ENCODE measurements at places on chromosomes 6 and 20.

DNA sequence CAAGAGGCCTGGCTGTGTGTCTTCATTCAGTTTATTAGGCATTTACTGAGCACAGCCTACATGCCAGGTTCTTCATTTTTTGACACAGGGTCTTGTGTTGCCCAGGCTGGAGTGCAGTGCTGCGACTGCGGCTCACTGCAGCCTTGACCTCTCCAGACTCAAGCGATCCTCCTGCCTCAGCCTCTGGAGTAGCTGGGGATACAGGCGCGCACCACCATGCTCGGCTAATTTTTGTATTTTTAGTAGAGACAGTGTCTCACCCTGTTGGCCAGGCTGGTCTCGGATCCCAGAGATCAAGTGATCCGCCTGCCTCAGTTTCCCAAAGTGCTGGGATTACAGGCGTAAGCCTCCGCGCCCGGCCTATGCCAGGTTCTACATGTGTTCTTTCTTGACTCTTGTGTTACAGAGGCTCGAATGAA lies 601 bp upstream of the ATRN start:
- no peak for DNase-seq

GRCh38 chr6:140494321-140495108 lies 1120.1 kb upstream of the CITED2 start:
- DNase-seq, result no peak

DNA sequence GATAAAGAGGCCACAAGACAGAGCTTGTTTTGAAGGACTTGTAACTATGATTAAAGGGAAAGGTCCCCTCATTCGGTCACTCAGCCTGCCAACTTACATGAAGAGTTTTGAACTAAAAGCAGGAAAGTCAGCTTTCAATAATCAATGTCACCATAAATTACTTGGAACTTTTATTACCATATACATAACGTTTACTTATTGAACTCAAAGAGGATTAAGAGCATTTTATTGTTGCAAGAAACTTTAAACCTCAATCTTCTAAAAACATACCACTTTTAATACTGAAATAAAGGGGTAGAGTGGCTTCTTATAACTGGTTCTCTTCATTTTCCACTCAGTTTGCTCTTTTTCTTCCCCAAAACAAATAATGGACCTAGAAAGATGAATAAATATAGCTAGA lies 65.1 kb downstream of the CNKSR3 start:
- no peak for DNase-seq

- DNase-seq, result peak; percentile 59
Measured at GRCh38 chr6:138724015-138724414, 49.6 kb upstream of the CCDC28A start.

GRCh38 chr6:108361312-108361932 lies 66.6 kb downstream of the AFG1L start:
- DNase-seq, result no peak

DNA sequence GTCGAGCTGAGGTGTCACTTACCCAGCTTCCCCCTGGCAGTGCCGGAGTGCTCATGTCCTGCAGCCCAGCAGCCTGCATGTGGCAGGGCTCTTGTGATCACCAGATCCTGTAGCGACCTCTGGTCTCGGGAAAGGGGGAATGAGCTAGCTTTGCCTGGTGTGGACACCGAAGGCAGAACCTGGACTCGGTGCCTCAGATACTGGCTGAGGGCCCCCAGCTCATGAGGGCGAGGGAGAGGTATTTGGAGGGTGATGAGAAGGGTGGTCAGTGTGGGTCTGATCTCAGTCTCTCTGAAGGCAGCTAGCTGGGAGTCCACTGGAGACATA lies 26.3 kb downstream of the SUN5 start:
- DNase-seq, result no peak

DNA sequence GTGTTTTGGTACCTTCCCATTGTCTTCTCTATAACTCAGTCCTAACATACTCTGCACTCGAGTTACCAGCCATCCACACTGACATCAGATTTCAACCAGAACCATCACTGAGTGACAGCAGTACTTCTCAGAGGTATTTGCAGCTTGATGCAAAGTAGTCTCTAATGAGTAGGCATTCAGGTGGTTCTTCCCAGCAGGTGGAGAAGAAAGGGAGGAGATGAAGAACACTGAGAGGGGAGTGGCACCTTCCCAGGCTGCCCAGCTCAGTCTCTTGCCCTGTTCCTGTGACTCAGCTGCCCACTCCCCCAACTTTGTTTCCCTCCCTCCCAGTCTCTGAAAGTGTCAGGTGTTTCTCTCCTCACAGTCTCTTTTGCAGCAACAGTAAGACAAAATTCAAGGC lies 38.7 kb upstream of the SMIM28 start:
- no peak for DNase-seq

DNA sequence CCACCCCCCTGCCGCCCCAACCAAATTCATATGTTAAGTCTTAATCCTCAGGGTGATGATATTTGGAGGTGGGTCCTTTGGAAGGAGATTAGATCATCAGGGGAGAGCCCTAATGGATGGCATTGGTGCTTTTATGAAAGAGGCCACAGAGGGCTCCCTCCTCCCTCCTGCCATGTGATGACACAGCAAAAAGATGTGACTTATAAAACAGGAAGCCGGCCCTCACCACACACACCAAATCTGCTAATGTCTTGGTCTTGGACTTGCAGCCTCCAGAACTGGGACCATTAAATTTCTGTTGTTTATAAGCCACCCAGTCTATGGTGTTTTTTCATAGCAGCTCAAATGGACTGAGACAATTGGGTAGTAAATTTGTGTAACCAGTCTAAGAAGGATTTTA lies 176.3 kb downstream of the ADGRG6 start:
- no peak for DNase-seq

- DNase-seq, result no peak
Measured at GRCh38 chr6:55705451-55706440, 126.8 kb upstream of the HMGCLL1 start.

DNA sequence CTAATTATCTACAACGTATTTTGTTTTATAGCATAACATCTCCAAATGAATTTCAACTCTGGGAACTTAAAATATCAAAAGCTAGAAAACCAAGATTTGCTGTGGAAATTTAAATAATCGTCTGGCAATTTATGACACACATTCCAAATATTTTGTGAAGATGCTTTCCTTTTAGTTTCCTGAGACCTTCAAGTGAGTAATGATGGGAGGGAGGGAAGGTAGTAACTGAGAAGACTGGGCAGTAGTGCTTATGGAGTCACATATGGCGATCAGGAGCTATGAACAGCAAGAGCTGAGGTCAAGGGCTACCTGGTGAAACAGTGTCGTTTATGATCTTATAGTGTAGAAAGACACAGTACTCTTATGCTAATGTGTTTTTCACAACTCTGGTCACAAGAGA lies 178.2 kb upstream of the THEMIS start:
- no peak for DNase-seq

GRCh38 chr6:147793871-147794643 lies 285.6 kb downstream of the SAMD5 start:
- no peak for DNase-seq

DNA sequence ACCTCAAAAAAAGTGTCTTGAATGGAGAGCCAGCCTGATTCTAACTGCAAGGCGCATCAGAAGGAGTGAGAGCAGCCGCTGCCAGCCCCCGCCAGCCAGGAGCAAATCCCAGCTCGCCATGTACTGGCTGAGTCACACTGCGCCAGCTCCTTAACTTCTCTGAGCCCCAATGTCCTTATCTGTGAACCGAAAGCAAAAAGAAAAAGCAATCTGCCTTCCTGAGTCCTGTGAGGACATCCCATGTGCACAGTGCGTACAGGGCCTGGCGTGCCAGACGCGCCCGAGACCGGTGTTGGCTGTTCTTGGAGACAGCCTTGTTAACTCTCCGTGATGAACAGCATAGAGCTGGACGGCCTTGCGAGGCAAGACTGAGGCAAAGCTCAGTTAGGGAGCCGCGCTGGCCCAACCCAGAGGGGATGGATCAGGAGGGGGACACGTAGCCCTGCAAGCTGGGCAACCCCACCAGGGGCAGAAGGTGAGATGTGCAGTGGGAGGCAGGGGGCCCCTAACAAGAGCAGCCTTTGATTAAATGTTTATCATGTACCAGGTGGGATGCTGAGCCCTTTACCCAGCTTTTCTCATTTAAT lies 122.7 kb downstream of the AGPAT4 start:
- DNase-seq, result no peak

- DNase-seq, result peak; percentile 80
Measured at GRCh38 chr20:35207950-35208611, 18.4 kb upstream of the MMP24 start.

- no peak for DNase-seq
Measured at GRCh38 chr20:32474009-32474716, 111.0 kb downstream of the NOL4L start.

GRCh38 chr6:3258201-3258600 lies 546 bp upstream of the PSMG4 start:
- DNase-seq, result no peak

- DNase-seq, result no peak
Measured at GRCh38 chr20:45523821-45524220, 8.4 kb upstream of the SPINT3 start.

DNA sequence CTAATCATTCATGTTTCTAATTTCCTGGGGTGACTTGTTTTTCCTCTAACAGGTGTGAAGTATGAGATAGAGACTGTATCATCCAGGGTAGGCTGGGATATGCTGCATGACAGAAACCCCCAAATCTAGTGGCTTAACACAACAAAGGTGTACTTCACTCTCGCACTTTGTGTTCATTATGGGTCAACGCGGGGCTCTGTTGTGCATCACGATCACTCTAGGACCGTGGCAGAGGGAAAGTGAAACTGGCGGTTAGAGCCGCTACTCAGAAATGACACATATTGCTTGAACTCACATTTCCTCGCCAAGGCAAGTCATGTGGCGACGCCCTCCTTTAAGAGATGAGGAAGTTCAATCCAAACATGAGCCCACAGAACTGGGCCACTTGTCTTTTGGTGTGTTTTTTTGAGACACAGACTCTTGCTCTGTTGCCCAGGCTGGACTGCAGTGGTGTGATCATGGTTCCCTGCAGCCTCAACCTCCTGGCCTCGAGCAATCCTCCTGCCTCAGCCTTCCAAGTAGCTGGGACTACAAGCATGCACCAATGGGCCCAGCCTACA lies 41.3 kb downstream of the PCNA start:
- no peak for DNase-seq

- no peak for DNase-seq
Measured at GRCh38 chr6:127100510-127101140, 17.8 kb upstream of the RSPO3 start.

DNA sequence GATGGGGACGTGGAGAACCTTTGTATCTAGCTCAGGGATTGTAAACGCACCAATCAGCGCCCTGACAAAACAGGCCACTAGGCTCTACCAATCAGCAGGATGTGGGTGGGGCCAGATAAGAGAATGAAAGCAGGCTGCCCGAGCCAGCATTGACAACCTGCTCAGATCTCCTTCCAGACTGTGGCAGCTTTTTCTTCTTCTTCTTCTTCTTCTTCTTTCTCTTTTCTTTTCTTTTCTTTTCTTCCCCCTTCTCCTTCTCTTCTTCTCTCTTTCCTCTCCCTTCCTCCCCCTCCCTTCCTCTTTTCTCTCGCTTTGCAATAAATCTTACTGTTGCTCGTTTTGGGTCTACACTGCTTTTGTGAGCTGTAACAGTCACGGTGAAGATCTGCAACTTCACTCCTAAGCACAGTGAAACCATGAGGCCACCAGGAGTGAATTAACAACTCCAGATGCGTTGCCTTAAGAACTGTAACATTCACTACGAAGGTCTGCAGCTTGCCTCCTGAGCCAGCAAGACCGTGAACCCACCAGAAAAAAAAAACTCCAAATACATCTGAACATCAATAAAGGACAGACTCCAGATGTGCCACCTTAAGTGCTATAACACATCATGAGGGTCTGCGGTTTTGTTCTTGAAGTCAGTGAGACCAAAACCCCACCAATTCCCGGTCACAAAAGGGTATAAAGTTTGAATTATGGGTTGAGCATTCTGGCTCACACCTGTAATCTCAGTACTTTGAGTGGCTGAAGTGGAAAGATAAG lies 19.6 kb upstream of the SERPINB1 start:
- no peak for DNase-seq

DNA sequence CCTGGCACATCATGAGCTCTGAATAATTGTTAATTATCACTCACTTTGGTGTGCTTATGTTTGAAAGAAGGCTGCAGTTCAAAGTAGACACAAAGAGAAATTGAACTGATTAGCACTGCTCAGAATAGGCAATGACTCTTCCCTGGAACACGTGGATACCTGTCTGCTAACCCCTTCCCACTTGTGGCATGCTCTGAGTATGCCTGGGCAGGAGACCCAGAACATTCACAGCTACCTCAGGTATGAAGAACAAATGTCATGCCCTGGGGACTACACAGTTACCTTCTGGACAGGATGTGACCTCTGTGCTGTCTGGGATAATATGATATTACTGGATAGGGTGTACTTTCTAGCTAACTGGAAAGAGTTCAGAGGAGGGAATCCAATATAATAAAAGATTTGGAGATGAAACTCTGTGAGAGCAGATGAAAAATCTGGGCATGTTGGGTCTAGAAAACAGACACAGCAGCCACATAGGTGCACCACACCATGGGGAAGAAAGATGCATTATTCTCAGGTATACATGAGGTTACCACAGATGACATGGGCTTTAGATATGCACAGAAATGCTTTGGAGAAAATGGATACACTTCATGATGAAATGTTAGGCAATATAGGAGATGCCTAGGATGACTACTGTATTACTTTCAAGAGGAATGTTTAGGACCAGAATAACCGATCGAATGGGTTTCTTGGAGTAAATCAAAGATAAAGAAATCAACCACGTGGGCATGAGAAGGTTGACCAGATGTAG lies 324.2 kb upstream of the PREP start:
- no peak for DNase-seq

DNA sequence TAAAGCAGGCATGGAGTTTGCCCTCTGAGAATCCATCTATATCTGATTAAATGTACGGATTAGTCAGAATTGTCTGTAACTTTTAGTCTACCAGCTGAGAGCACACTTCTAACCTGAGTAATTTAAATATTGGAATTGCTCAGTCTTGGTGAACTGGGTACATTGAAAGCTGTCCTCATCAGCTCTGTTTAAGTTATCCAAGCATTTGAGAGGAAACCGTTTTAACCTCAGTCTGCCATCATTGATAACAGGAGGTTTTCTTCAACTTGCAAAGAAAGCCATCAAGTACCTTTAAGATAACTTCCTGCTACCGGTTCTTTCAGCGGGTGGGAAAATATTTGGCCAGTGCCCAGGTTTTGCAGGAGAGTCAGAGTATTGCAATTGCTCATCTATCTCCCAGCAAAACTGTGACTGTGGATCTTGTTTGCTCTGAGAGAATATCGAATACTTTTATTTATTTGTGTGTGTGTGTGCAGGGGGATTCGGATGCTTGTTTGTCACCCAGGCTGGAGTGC lies 31.1 kb upstream of the F13A1 start:
- no peak for DNase-seq

DNA sequence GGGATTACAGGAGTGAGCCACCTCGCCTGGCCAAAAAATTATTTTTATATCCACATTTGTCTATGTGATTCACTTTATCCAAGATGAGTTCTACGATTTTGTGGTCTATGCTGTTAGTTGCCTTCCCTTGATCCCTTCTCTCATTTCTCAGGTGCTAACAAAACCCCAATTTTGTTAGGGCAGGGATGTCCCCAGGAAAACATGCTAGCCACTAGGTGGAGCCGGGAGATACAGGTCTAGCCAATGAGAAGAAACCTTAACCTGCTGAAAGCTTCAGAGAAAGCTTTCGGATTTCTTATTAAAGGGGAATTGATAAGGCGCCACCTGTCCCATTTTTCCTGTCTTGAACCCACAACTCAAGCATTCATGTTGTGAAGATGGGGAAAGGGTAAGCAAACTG lies 167.4 kb upstream of the OLIG3 start:
- no peak for DNase-seq

GRCh38 chr6:163513570-163514166 lies 99.2 kb downstream of the QKI start:
- DNase-seq, result no peak

GRCh38 chr6:5095236-5095635 lies 10.1 kb downstream of the PPP1R3G start:
- DNase-seq, result no peak
